ENCODE measurements at places on chromosomes 4 and X.

GRCh38 chr4:155667222-155667567 is 547 bp downstream of the GUCY1A1 start:
- DNase-seq: no peak

- DNase-seq: no peak
These were observed 52.8 kb downstream of the FAM47C start for GRCh38 chrX:37060999-37061398.

DNA sequence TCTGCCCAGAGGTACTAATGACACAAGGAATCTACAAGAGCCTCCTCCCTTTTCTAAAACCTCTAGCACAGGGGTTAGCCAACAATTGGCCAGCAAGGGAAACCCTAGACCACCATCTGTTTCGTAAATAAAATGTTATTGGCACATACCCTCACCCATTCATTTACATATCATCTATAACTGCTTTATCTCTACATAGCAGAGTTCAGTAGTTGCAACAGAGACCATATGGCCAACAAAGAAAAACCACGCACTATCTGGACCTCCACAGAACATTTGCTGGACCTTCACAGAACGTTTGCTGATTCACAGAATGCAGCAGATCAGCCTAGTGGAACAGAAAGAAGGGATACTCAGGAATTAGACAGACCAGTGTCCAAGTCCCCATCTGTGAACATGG is 9.4 kb downstream of the SLC2A9 start:
- DNase-seq: no peak

- no peak for DNase-seq
These were observed 54.5 kb downstream of the FHDC1 start for GRCh38 chr4:152990471-152991131.

- no peak for DNase-seq
These were observed 168.7 kb upstream of the GALNTL6 start for GRCh38 chr4:171644430-171645057.

- no peak for DNase-seq
These were observed 1142.9 kb upstream of the PABPC4L start for GRCh38 chr4:135344492-135344891.
